Fibroblast of lung (primary cell): ENCODE measurements at places on chromosomes 16 and 17.

DNA sequence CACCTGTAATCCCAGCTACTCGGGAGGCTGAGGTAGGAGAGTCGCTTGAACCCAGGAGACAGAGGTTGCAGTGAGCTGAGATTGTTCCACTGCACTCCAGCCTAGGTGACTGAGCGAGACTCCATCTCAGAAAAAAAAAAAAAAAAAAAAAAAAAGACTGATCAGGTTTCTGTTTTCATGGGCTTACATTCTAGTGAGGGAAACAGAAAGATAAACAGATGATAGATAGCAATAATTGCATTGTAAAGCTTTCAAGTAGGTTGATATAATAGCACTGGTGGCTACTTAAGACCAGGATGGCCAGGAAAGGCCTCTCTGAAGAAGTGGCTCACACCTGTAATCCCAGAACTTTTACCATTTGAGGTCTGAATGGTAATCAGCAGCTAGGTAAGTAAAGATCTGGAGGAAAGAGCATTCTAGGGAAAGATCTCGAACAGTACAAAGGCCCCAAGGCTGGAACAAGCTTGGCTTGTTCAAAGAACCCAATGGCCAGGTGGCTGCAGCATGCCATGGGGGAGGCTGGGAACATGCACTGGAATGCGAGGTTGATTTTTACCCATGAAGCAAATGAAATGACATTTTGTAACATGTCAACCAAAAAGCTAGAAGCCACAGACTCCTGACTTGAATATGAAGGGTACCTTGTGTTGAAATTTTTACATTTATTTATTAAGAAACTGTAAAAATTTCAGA is 108.3 kb upstream of the DHX40 start:
- H3K4me1 ChIP-seq = no peaks in the 10 kb centered on the region
- H3K4me3 ChIP-seq = no peak overlapping the region

DNA sequence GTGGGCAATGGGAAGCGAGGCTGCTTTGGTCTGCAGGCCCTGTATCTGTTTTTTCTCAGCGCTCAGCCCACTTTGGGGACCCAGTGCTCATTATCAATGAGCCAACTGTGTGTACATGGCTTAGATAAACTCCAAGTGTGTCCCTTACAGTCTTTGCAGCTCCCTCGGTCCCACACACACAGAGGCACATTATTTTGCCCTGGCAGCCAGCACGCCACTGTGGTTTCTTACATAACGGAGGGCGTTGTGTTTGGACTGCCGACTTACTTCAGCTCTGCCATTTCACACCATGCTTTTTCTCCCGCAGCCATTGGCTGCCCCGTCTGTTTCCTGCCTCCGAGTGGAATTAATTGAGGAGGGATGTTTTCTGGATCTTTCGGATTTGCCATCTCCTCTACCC is 56.5 kb upstream of the CLEC18A start:
- no peak overlapping the region for H3K4me3 ChIP-seq
- H3K4me1 ChIP-seq = peaks cover 4% of the 10 kb centered on the region
- no peak overlapping the region for H3K27ac ChIP-seq
- DNase-seq = no peak

DNA sequence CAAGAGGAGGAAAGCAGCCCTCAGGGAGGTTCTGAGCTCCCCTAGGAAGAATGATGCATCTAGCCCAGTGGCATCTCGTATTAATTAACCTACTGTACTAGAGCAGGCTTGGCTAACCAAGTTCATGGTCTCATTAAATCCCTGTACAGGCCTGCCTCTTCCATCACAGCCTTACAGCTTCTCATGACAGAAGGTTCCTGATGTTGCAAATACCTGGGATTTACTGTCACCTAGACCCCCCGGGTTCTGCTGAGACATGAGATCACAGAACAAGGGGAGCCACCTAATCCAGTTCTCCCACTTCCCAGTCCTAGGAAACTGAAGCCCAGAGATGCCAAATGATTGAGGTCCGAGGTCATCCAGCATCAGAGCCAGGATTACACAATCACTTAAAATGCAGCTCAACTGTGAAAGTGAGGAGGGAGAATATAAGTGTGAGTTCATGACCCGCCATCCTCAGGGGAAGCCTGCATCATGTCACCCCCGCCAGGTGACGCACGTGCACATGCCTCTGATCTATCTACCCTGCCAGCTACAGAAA is 23.9 kb downstream of the ACLY start:
- peaks cover 34% of the 10 kb centered on the region for H3K36me3 ChIP-seq
- peak overlapping the region; percentile 81 for H3K27ac ChIP-seq
- H3K4me1 ChIP-seq = peaks cover 15% of the 10 kb centered on the region

DNA sequence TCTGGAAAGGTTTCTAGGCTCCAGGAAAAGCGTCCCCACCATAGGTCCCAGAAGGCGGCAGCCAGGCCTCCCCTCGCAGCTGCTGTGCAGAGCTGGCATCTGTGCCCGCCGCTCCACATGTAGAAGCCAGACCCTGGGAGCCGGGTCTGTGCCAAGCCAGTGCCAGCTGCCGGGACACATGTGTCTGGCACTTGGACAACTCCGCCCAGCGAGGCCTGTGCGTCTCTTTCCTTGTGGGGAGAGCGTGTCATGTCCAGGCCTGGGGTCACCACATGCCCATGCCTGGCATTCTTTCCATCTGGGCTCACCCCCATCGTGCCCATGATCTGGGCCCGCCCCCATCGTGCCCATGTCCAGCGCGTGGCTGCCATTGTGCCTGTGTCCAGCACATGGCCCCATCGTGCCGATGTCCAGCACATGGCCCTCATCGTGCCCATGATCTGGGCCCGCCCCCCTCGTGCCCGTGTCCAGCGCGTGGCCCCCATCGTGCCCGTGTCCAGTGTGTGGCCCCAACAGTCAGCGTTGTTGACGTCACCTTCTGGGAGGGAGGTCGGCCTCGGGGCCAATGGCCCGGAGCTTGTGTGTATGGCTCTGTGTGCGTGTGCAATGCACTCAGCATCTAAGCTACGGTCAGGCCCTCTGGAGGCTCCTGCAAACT is 13.3 kb upstream of the ACSF3 start:
- H3K27ac ChIP-seq = no peak overlapping the region
- no peaks in the 10 kb centered on the region for H3K27me3 ChIP-seq
- no peak for DNase-seq
- no peaks in the 10 kb centered on the region for H3K4me1 ChIP-seq
- H3K4me3 ChIP-seq = no peak overlapping the region

DNA sequence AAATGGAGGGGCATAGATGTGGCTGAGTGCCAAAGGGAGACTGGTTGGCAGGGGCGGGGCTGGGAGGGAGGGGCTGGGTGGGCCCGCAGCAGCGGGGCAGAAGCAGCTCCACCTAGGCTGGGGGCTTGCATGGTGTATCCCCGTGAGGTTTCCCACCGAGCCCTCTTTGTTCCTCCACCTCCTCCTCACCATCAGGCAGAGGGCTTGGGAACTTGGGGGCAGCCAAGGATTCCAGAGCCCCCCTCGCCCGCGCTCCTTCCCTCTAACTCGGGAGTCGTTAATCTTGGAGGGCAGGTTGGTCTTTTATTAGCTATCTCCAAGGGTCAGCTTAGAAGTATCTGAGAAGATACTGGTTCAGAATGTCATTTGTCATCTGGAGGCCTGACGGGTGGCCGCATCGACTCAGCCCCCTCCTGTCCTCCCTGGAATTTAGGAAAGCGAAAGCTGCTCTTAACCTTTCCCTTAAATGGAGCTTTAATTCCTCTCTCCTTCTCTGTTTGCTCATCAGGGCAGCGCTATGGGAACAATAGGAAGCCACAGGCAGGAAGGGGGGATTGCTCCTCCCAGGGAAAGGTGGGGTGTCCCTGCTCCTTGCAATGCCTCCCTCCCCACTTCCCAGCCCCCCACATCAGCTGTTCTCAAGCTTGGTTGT is 274.3 kb upstream of the XYLT1 start:
- H3K4me3 ChIP-seq = peak overlapping the region; percentile 6
- H3K4me1 ChIP-seq = no peaks in the 10 kb centered on the region
- H3K36me3 ChIP-seq = no peaks in the 10 kb centered on the region
- no peak overlapping the region for H3K27ac ChIP-seq
- DNase-seq = peak; percentile 38

- H3K4me1 ChIP-seq = no peaks in the 10 kb centered on the region
- no peak for DNase-seq
- peaks cover 21% of the 10 kb centered on the region for H3K27me3 ChIP-seq
- no peak overlapping the region for H3K4me3 ChIP-seq
Measured at GRCh38 chr16:54277845-54278703, 8.5 kb downstream of the IRX3 start.

GRCh38 chr17:74031316-74032090 is 172.0 kb upstream of the RPL38 start:
- no peak overlapping the region for H3K4me3 ChIP-seq
- no peak overlapping the region for H3K27ac ChIP-seq
- H3K4me1 ChIP-seq = no peaks in the 10 kb centered on the region
- no peaks in the 10 kb centered on the region for H3K27me3 ChIP-seq
- DNase-seq = no peak

DNA sequence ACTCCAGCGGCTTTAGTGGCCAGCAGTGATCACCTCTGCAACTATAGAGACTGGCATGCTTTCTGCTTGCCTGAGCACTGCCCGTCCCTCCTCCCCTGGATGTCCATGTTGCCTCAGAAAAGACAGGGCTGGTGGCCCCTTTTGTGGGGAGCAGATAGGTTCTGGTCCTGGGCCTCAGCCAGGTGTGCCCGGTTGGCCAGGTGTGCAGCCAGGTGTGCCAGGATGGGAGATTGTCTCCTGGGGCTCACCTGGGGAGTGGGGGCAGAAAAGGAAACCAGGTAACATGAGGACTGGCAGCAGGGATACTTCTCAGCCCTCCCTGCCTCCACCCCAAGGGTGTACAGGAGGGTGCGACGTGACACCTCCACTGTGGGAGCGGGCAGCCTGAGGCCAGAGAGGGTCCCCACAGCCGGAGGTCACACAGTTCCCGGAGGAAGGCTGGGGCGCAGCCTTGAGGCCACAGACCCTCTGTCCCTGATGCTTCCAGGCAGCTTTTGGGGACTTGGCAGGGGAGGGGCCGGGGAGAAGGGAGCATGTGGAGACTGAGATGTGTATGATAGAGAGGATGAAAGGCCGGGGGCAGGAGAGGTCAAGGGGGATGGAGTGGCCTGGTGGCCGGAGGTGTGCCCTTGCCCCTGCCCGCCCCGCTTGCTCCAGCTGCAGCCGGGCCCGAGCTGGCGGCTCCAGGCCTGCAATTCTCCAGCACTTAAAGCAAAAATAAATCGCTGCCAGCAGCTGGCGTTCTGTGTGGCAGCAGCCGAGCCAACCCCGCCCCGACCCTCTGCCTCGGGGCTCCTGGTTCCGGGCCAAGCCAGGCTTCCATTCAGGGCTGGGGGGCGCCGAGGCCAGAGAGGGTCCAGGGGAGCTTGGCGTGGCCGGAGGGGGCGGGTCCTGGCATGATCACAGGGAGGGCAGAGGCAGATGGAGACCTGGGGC is 6.7 kb downstream of the KCNJ12 start:
- H3K4me1 ChIP-seq = no peaks in the 10 kb centered on the region
- no peaks in the 10 kb centered on the region for H3K36me3 ChIP-seq
- no peak for DNase-seq
- H3K27ac ChIP-seq = no peak overlapping the region
- H3K27me3 ChIP-seq = no peaks in the 10 kb centered on the region

GRCh38 chr16:84703681-84704080 is 3.9 kb downstream of the USP10 start:
- H3K36me3 ChIP-seq = no peaks in the 10 kb centered on the region
- H3K4me3 ChIP-seq = no peak overlapping the region
- no peak for DNase-seq
- H3K4me1 ChIP-seq = peaks cover 5% of the 10 kb centered on the region
- H3K27ac ChIP-seq = no peak overlapping the region

GRCh38 chr16:72124761-72125634 is 31.4 kb downstream of the DHX38 start:
- peak; percentile 63 for DNase-seq
- H3K27me3 ChIP-seq = no peaks in the 10 kb centered on the region
- no peak overlapping the region for H3K4me3 ChIP-seq
- no peak overlapping the region for H3K27ac ChIP-seq
- H3K36me3 ChIP-seq = no peaks in the 10 kb centered on the region

- peaks cover 3% of the 10 kb centered on the region for H3K4me1 ChIP-seq
- H3K4me3 ChIP-seq = no peak overlapping the region
- no peak for DNase-seq
- no peaks in the 10 kb centered on the region for H3K27me3 ChIP-seq
Measured at GRCh38 chr17:76597156-76598003, 11.7 kb upstream of the ST6GALNAC2 start.

GRCh38 chr17:880443-881269 is 98.5 kb downstream of the MRM3 start:
- H3K36me3 ChIP-seq = no peaks in the 10 kb centered on the region
- H3K27me3 ChIP-seq = no peaks in the 10 kb centered on the region
- H3K27ac ChIP-seq = peak overlapping the region; percentile 72

DNA sequence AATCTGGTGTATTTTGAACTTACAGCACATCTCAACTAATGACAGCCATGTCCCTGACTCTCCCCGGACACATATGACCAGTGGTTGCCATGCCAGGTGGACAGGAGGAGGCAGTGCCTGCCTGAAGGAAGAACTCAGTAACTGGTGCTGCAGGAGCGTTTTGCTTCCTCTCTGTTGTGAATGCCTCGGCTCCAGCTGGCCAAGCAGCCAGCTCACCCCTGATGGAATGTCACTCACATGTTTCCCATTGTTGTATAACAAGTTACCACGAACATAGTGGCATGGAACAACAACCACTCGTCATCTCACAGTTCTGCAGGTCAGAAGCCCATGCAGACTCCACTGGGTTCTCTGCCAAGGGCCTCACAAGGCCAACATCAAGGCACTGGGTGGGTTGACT is 20.1 kb upstream of the IRF8 start:
- DNase-seq = peak; percentile 69
- no peak overlapping the region for H3K27ac ChIP-seq
- H3K36me3 ChIP-seq = no peaks in the 10 kb centered on the region
- peaks cover 20% of the 10 kb centered on the region for H3K27me3 ChIP-seq
- no peak overlapping the region for H3K4me3 ChIP-seq

GRCh38 chr16:57689762-57690558 is 4.6 kb upstream of the DRC7 start:
- no peaks in the 10 kb centered on the region for H3K4me1 ChIP-seq
- H3K27me3 ChIP-seq = peaks cover 13% of the 10 kb centered on the region
- no peak for DNase-seq

GRCh38 chr17:43517615-43518386 is 28.3 kb downstream of the ETV4 start:
- peaks cover 17% of the 10 kb centered on the region for H3K36me3 ChIP-seq
- peak; percentile 39 for DNase-seq
- no peaks in the 10 kb centered on the region for H3K27me3 ChIP-seq
- no peak overlapping the region for H3K27ac ChIP-seq
- H3K4me3 ChIP-seq = no peak overlapping the region

DNA sequence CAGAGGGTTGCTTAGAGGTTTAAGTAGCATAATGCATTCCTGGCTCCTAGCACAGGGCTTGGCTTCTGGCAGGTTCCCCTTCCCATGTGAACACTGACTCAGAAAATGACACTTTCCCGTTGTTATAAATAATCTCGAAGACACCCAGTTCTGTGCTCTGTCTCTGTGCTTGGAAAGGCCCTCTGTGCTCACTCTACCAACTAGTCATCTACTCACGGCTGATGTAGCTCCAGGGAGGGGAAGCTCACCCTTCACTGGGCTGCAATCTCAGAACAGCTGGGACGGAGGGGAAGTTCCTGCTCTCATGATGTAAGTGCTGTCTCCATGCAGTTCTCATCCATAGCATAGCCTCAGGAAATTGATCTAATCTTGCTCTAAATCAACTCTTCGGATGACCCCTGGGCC is 230.5 kb upstream of the ASIC2 start:
- no peaks in the 10 kb centered on the region for H3K36me3 ChIP-seq
- no peak for DNase-seq
- H3K27ac ChIP-seq = no peak overlapping the region
- H3K4me3 ChIP-seq = no peak overlapping the region
- no peaks in the 10 kb centered on the region for H3K4me1 ChIP-seq
- no peaks in the 10 kb centered on the region for H3K27me3 ChIP-seq

GRCh38 chr17:50150354-50151040 is at the start of gene PPP1R9B:
Gene PPP1R9B (minus strand): TSS chr17:50150677. CDS start chr17:50150513, 164 bp downstream.
- H3K27me3 ChIP-seq = no peaks in the 10 kb centered on the region
- H3K27ac ChIP-seq = peak within 1 kb of the TSS; percentile 83
- peaks cover 26% of the 10 kb centered on the region for H3K4me1 ChIP-seq
- H3K4me3 ChIP-seq = peak within 1 kb of the TSS; percentile 85
- H3K36me3 ChIP-seq = peaks cover 3% of the 10 kb centered on the region

GRCh38 chr16:85555719-85556455 is 57.2 kb upstream of the GSE1 start:
- peaks cover 2% of the 10 kb centered on the region for H3K4me1 ChIP-seq
